Hematopoietic multipotent progenitor cell treated with erythropoietin and hydrocortisone succinate and interleukin-3 and kit ligand, for 8 days (in vitro differentiated cells): ENCODE measurements at places on chromosomes 4 and X.

GRCh38 chr4:25810461-25811373 is 52.1 kb downstream of the SEL1L3 start:
- no peak for DNase-seq

GRCh38 chr4:101153653-101154052 is 193.7 kb downstream of the PPP3CA start:
- DNase-seq = no peak

GRCh38 chr4:118058955-118059354 is 24.7 kb downstream of the NDST3 start:
- no peak for DNase-seq

GRCh38 chr4:170198747-170199146 is 109.0 kb upstream of the AADAT start:
- peak; percentile 2 for DNase-seq

GRCh38 chrX:56219700-56220099 is 12.5 kb upstream of the KLF8 start:
- DNase-seq = peak; percentile 23

DNA sequence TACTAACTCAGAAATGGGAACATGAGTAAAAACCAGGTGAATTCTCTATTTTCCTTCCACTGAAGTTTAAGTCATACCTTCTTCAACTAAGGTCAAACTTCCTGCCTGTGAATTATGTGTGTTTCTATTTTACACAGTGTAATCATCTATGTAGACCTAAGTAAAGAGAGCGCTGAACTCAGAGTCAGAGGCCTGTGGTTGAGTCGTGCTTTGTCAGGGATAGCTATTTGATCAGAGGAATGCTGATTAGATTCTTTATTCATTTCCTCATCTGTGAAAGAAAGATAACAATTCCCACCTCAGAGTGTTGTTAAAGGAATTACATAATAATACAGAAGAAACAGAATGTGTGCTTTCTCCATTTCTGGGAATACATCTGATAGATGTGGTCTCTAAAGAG is 654.1 kb downstream of the STIM2 start:
- DNase-seq = no peak

DNA sequence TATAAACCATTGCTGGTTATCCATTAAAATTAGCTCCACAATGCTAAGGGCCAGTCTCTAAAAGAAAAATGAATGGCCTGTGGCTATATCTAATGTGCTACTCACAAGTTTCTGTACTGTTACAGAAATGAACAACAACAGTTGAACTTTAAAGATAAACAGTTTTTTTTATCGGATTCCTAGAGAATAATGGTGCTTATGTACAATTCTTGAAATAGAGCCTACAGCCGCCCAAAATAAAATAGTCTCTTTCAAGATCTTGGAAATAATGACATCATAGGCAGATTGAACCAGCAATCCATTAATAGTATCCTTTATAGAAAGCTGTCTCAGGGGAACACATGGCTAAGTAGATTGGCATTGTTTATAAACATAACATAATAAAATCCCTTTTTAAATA is 23.4 kb downstream of the PAK3 start:
- no peak for DNase-seq

DNA sequence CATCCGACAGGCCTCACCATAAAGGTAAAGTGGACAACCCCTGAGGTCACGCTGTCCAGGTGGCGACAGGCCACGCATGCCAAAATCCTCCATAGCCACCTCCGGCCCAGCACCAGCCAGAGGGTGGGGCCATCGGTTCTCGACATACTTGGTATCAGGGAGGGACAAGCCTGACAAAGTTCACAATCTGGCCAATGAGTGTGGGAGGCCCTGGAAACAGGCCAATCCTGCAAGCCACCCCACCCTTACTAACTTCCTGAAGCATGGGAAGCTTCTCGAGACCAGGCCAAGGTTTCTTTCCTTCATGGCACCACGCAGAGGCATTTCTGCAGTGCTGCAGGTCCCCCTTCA is 73.8 kb downstream of the MTMR1 start:
- DNase-seq = peak; percentile 60

DNA sequence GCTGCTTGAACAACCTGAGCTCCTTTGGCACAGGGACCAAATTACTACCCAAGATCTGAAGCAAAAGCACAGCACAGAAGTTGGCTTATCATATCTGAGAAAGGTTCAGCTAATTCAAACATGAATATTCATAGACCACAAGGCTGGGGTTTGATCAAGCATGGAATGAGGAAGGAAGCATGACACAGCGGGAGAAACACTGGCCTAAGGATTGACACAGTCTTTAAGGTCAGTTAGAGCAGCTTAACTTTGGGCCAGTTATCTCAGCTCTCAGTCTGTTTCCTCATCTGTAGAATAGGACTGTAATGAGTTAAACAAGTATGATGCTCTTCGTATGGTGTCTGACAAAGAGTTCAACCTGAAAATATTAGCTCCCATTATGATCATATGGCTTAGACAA is 88.5 kb upstream of the CBR4 start:
- DNase-seq = peak; percentile 60

DNA sequence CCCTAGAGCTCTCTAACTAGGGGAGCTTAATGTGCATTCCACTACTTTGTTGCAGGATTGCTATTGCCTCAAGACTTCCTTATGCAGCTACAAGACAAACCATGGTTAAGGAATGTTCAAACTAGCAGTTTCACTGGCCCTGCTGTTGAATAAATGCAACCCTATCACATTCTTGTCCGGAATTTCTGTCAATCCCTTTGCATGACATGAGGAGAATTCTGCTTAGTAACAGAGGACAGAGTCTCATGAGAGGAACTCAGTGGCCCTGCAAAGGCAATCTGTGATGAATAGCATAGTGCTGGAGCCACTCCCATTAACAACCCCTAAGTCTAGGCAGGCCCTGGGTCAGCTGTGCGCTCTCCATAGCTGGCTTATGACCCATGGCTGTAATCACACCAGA is 30.7 kb upstream of the SGMS2 start:
- DNase-seq = no peak

GRCh38 chr4:52051213-52051614 is at the start of gene SPATA18:
SPATA18 (plus strand) TSS chr4:52051304; CDS start chr4:52051705, 401 bp downstream.
- no peak for DNase-seq

- DNase-seq = no peak
Observed at GRCh38 chrX:72107320-72107719, 24.4 kb downstream of the RTL5 start.

DNA sequence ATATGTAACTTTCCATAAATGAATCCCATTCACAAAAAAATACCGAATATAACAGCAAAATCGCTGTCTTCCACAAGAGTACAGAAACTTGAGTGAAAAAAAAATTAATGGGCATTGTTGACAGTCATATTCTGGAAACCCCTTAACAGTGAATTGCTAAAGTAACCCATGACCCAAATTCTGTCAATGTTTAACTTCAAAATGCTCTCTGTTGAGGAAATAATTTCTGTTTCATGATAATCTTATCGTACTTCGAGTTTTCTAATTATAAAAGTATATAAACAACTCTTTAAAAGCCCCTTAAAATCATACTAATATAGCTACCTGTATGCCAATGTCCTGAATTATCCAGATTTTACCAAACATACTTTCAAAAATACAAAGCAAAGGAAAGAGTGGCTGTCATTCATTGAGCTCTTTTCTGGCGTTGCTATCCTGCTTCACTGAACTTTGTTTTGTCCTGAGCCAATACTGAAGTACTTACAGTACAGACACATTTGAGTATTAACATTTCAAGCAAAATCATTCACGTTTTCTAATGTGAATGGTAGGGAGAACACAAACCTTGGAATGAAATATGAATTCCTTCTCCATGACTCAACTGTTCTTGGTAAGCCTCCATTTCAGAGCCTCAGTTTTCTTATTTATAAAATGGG is 2.4 kb downstream of the XAGE3 start:
- DNase-seq = no peak

DNA sequence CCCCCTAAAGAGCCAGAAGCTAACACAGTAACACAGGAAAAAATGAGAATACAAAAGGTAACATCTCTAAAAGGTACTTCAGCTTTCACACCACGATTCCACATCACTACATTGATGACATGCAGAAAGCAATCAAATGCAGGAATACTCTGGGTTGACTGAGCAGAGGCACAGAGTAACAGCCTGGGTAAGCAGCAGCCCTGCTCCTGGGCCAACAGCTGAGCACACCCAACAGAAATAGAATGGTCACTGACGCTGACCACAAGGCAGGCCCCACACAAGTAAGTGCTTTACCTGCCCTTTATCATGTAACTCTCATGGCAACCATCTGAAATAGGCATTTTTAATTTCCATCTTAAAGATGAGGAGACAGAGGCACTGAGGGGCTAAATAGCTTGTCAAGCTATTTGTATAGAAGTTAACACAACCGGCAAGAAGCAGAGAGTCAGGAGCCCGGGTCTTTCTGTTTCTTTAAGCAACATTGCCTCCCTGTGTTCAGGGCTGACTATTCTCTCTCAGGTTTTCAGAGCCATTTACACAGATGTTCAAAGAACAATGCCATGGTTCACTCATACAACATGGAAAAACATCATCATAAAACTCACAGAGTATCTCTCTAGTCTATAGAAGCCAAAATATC is 168.9 kb downstream of the ZNF674 start:
- peak; percentile 24 for DNase-seq
